Effector memory CD4-positive, alpha-beta T cell (primary cell): ENCODE measurements at places on chromosomes 13 and 19.

- H3K27ac ChIP-seq = no peak overlapping the region
- H3K27me3 ChIP-seq = no peaks in the 10 kb centered on the region
- H3K36me3 ChIP-seq = no peaks in the 10 kb centered on the region
- H3K4me3 ChIP-seq = no peak overlapping the region
- H3K4me1 ChIP-seq = no peaks in the 10 kb centered on the region
- DNase-seq = no peak
Measured at GRCh38 chr13:79837741-79838450, 356.9 kb downstream of the NDFIP2 start.

GRCh38 chr13:37306778-37307544 is 201.5 kb upstream of the CSNK1A1L start:
- no peak overlapping the region for H3K4me3 ChIP-seq
- no peak overlapping the region for H3K27ac ChIP-seq
- no peaks in the 10 kb centered on the region for H3K36me3 ChIP-seq
- H3K27me3 ChIP-seq = no peaks in the 10 kb centered on the region

GRCh38 chr13:70714993-70715392 is 606.7 kb upstream of the KLHL1 start:
- H3K36me3 ChIP-seq = no peaks in the 10 kb centered on the region
- H3K4me3 ChIP-seq = no peak overlapping the region

- no peak overlapping the region for H3K4me3 ChIP-seq
- H3K36me3 ChIP-seq = no peaks in the 10 kb centered on the region
- no peak overlapping the region for H3K27ac ChIP-seq
- no peaks in the 10 kb centered on the region for H3K27me3 ChIP-seq
- no peak for DNase-seq
Measured at GRCh38 chr13:104143760-104144416, 1077.7 kb upstream of the SLC10A2 start.

DNA sequence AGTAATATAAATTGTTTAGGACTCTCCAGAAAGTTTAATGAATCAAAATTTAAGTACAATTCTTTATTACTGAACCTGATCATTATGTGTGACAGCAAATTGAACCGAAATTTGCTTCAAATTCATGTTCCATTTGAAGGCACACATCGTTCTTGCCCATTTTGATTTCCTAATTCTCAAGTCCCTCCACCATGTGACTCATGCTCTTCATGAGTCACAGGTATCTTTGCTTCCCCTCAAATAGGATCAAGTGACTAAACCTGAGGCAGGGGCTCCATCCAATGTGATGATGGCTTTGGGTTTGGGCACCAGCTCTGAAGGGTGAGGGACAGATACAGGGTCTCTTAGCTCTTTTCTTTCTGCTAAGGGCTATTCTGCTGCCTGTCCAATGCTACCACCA is 86.1 kb downstream of the THSD1 start:
- no peaks in the 10 kb centered on the region for H3K36me3 ChIP-seq
- H3K4me1 ChIP-seq = no peaks in the 10 kb centered on the region
- H3K27me3 ChIP-seq = no peaks in the 10 kb centered on the region
- no peak for DNase-seq
- no peak overlapping the region for H3K27ac ChIP-seq

GRCh38 chr13:27824121-27824520 is 31.8 kb downstream of the GSX1 start:
- no peaks in the 10 kb centered on the region for H3K4me1 ChIP-seq
- no peak overlapping the region for H3K4me3 ChIP-seq
- no peak for DNase-seq
- peaks cover 16% of the 10 kb centered on the region for H3K27me3 ChIP-seq
- no peak overlapping the region for H3K27ac ChIP-seq

GRCh38 chr13:53167561-53167960 is 138.9 kb downstream of the OLFM4 start:
- H3K27me3 ChIP-seq = no peaks in the 10 kb centered on the region
- DNase-seq = no peak
- no peak overlapping the region for H3K27ac ChIP-seq
- H3K4me1 ChIP-seq = no peaks in the 10 kb centered on the region
- H3K36me3 ChIP-seq = no peaks in the 10 kb centered on the region

- H3K4me1 ChIP-seq = no peaks in the 10 kb centered on the region
- DNase-seq = no peak
- H3K4me3 ChIP-seq = no peak overlapping the region
- H3K27ac ChIP-seq = no peak overlapping the region
Measured at GRCh38 chr19:39160523-39160861, 34.9 kb downstream of the PAK4 start.

- H3K27ac ChIP-seq = peak overlapping the region; percentile 87
- H3K27me3 ChIP-seq = no peaks in the 10 kb centered on the region
- no peak for DNase-seq
- H3K4me1 ChIP-seq = peaks cover 60% of the 10 kb centered on the region
- peaks cover 38% of the 10 kb centered on the region for H3K36me3 ChIP-seq
- H3K4me3 ChIP-seq = peak overlapping the region; percentile 94
Measured at GRCh38 chr19:2050349-2050990, 574 bp downstream of the MKNK2 start.

DNA sequence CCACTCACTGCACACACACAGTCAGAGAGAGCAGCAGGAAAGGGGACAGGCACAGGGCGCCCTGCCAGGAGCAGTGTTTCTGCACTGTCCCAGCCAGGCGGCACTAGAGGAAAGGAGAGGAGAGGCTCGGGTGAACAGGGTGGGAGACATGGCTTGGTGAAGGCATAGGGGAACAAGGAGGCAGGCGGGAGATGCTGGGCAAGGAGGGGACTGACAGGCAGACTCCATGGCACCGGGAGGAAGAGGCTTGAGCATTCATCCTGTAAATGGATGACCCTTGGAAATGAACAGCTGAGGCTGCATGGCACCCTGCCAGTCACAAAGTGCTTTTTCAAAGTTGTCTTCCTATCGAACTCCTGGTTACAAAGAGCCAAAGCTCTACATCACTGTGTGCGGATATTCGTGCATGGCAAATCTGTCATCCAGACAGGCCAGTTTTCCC is 22.4 kb downstream of the MED26 start:
- peaks cover 2% of the 10 kb centered on the region for H3K4me1 ChIP-seq
- no peak for DNase-seq
- no peak overlapping the region for H3K27ac ChIP-seq
- no peak overlapping the region for H3K4me3 ChIP-seq

DNA sequence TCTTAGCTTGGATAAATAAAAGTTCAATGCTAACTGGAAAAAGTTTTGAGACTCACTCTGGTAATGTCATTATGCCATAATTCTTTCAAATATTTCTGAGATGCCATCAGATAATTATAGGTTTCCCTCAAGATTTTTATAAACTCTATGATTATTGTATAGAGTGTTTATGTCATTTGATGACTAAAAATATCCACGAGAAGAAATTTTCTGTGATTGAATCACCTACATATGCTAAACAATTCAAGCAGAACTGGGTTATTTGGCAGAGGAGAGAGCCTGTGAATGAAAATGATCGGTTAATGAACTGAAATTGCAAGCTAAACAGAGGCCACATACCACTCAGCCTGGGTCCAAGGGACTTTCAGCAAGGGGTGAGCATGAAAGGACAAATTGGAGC is 92.6 kb upstream of the TSC22D1 start:
- no peaks in the 10 kb centered on the region for H3K36me3 ChIP-seq
- H3K4me1 ChIP-seq = no peaks in the 10 kb centered on the region
- no peak overlapping the region for H3K27ac ChIP-seq
- no peak overlapping the region for H3K4me3 ChIP-seq
